EL (cell line): ENCODE measurements at places on chromosomes 4 and X.

GRCh38 chr4:164894702-164895101 is 17.7 kb downstream of the APELA start:
- no peak for DNase-seq

GRCh38 chr4:171118091-171118490 is 695.1 kb upstream of the GALNTL6 start:
- no peak for DNase-seq

GRCh38 chr4:83569429-83569828 is 33.5 kb downstream of the GPAT3 start:
- no peak for DNase-seq

DNA sequence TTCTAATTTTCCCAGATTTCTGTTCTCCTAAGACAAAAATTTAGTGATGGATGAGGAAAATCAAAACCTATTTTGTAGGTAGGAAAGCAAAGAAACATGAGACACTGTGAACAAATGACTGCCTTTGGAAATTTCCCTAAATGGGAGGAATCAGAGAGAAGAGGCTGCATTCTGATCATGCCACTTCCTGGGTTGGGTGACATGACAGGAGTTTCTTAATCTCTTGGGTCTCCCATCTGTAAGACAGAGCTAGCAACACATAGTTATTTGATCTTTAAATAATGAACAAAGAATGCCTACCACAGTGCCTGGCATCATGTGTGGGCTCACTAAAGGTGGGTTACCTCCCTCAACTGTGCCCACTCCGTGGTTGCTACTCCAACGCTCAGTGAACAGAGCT is 57.1 kb downstream of the CCDC149 start:
- DNase-seq = peak; percentile 29

DNA sequence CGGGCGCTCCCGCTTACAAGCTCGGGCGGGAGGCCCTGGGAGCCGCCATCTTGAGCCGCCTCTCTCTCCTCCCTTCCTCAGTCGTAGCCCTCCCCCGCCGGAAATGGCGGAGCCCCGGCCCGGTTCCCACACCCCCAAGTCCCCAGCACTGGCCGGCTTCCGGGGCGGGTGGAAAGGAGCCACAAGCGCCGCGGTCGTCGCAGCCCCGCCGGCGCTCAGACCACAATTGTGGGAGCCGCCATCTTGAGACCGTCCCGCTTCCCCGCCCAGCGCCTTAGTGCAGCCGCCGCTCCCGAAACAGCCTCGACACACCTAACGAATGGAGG is 531 bp downstream of the HCFC1 start:
- DNase-seq = peak; percentile 86

DNA sequence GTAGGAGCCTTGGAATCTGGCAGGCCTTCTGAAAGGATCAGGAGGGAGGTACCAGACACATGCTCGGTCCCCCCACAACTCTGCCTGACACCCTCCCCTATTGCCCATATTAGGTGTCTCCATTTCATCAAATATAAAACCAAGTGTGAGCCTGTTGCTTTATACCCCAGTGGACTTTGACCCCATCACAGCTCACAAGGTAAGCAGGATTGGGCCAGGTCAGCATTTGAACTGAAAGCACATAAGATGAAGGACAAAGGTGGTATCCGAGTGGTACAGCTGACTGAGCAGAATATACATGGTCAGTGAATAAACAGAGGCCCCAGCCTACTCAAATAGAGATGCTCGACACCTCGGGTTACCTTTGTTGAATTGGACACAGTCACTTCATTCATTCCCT is 20.0 kb downstream of the SLC25A43 start:
- no peak for DNase-seq

- no peak for DNase-seq
Observed at GRCh38 chr4:73894001-73894400, 24.8 kb downstream of the CXCL1 start.

GRCh38 chrX:150517303-150517910 is 51.0 kb upstream of the MTM1 start:
- DNase-seq = no peak
